Testis (tissue), 5 donors: ENCODE measurements at places on chromosomes 5 and 9. TPM values are rescaled to one million over a fixed set of nuclear protein-coding genes. Genes with fewer than 3 reads are reported as not detected.

DNA sequence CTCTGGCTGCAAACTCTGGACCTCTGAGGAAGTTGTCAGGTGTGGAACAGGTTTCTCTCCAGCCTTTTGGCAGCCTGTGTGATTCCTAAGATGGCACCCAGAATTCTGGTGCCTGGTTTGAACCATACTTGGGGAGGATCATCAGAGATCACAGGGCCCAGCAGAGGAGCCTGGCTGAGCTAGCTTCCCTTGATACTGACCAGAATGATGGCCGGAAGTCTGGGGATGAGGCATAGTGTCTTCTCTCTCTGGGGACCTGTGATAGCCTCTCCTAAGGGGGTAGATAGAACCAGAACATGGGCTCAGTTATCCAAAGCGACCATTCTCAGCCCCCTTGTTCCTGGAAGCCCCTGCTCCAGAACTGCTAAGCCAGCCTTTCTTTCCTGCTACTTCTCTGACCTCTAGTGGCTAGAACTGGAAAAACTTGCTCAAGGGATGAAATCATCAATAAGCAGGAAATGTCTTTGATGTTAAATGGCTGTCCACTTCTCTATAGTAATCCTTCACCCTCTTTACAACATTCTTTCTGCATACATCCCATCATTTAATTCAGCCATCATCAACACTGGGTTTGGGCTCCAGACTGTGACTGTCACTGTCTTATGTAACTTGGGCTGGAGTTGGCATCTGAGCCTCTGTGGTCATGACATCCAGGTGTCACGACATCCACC is 55.1 kb downstream of the C9orf152 start:
- DNase-seq, result no peak

DNA sequence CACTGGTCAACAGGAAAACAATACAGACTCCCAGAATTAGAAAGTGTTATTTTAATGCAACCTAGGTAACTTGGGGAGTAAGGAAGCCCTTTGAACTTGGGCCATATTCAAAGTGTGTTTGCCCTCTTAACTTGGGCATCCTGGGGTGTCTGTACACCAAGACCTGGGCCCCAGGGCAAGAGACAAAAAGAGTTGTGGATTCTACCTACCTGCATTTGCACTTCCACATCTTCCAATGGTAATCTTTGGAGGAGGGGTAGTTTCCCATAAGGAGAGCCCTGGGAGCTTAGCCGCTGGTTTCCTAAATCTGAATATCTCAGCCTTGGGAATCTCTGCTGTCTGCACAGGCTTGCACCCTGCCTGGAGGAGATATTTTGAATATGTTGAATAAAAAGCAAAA is 8.5 kb downstream of the WNT8A start:
- DNase-seq, result no peak

DNA sequence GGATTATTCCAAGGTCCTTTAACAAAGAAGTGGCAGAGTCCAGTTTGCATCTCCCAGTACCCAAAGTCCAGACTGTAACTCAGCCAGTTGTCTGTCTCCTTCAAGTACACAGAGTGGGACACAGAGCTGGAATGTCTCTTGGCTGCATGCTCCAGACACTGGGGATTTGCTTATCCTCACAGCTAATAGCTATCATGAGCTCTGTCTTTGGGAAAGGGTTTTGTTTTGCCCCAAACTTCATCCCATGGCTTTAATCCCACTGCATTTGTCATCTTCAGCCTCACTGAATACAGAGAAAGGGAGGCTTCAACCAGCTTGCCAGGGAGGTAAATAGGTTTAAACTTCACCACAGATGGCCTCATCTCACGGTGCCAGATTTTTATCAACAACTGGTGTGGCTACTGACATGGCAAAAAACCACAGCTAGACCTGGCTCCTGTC is 412.2 kb upstream of the SLC24A2 start:
- no peak for DNase-seq

DNA sequence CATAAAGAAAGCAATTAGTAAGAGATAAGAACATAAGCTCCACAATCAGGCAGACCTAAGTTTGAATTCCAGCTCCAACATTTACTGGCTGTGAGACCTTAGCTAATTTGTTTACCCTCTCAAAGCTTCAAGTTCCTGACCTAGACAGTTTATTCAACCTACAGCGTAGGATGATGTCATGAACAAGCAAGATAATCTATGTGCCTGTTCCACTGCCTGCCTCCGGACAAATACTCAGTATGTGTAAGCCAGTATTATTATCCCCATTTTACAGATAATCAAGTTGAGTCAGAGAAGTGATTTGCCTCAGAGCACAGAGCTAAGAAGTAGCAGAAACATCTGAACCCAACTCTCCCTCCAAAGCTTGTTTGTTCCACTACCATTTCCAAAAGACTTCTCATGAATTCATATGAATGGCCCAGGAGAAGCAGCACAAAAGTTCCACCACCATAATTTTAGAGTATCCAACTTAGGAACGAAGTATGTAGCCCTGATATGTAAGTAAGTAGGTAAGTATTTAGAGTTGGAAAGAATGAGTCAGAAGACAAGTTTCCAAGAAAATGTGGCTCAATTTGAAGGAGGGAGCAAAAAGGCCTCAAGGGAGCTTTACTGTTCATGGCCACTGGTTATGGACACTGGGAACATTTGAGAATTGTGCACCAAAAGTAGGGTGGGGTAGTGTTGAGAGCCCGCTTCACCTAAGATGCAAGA is 398.2 kb downstream of the NFIB start:
- no peak for DNase-seq

DNA sequence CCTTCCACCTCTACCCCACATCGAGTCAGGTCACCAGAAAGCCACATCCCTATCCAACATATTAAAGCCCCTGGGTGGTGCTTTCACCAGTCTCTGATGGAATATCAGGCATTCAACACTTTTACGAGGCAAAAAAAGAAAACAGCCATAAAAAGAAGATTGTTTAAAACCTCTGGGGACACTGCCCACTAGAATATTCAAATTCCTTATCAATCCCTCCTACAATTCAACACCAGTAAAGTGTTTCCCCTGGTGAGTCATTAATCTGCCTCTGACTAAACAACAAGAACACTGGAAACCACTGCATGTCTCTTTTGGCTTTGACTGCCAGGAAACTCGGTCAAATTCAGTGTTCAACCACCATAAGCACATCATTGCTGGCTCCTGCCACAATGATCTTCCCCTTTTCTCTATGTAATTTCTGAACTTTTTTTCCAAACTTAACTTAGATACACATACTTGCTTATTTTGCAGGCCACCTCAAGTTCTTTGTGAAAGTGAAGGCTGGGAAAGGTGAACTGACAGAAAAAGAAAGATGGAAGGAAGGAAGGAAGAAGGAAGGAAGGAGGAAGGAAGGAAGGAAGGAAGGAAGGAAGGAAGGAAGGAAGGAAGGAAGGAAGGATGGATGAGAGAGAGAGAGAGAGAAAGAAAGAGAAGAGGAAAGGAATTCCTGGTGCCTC is 105.3 kb downstream of the PAX5 start:
- no peak for DNase-seq

DNA sequence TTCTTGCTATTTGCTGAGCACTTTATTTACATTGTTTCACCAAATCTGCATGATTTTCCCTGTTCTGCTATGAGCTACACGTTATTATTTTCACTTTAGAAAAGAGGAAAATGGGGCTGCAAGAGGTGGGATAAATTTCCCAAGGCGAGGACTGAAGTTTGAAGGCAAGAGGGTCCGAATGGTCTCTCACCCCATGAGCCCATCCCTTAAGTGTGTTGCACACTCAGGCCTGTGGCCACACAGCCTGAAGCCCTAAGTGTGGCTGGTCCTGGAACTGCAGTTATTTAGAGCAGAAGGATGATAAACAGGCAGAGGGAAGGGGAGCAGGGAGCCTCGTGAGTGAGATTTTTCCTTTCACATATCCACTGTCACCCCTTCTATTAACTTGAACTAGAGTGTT is 7.8 kb downstream of the PDE8B start:
- DNase-seq, result no peak

- no peak for DNase-seq
Observed at GRCh38 chr5:158792976-158793375, 306.7 kb downstream of the EBF1 start.

DNA sequence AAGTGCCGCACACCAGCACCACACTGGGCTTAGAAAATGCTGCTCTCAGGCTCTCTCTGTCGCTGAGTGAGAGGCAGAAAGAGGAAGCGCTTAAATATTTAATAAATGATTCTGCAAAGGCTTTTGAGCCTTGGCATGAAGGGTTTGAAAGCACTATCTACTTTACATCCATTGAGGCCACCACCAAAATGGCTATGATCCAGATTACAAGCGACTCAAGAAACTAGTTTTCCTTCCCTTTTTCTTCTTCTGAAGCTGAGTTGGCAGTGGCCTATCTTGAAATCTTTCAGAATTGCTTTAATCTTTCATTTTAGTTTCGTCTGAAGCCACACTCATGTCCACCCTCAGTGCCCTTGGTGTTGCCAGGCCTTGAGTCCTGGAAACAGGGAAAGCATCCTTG is 59.5 kb downstream of the EBF1 start:
- no peak for DNase-seq

GRCh38 chr5:59390989-59391388 is 502.5 kb downstream of the PDE4D start:
- no peak for DNase-seq

DNA sequence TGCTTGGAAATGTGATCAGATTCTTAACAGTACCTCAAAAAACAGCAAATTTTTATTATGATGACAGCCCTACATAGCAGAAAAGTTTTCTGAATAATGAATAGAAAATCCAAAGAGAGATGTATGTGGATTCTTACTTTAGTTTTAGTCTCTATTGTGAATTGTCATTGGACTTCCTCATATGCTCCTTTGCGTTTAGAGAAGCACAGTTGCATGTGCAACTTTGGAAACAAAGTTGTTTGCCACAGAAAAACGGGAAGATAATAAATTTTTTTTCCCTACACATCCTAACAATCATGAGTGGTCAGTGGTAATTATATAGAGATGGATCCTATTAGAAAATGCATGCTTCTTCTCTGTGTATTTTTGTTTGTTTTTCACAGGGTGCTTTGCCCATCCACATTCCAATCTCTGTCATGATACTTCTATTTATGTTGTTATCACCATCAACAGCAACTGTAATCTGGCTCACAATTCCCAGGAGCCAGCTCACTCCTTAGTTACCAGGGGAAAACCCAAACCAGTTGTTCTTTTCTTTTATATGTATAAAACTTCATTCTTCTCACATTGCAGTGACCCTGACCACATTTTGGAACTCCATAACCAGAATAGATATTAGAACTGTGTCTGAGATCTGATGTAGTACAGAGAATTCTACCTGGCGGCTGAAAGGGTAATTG is 118.7 kb downstream of the NDUFS4 start:
- no peak for DNase-seq

- no peak for DNase-seq
Observed at GRCh38 chr5:38753776-38754175, 92.0 kb upstream of the OSMR start.

GRCh38 chr9:36902080-36902716 is 131.9 kb downstream of the PAX5 start:
- no peak for DNase-seq

EQTN gene
- 10.5 TPM for total RNA-seq

GDA gene
- 3.7 TPM for total RNA-seq

SGCD gene
- total RNA-seq, result 6.1 TPM

PPP6C gene
- total RNA-seq, result 40.5 TPM

BOD1 gene
- total RNA-seq, result 70.1 TPM

GABRA1 gene
- total RNA-seq, result 0.12 TPM

KIF20A gene
- total RNA-seq, result 13.8 TPM

CNTLN gene
- total RNA-seq, result 19.9 TPM
